Upper lobe of right lung (tissue), 1 donor: ENCODE measurements at places on chromosomes 5 and 9. TPM values are rescaled to one million over a fixed set of nuclear protein-coding genes. Genes with fewer than 3 reads are reported as not detected.

ZNF608 gene
- 32.1 TPM for total RNA-seq

HINT1 gene
- total RNA-seq: 147 TPM

PCDHA1 gene
- not detected for total RNA-seq

DNA sequence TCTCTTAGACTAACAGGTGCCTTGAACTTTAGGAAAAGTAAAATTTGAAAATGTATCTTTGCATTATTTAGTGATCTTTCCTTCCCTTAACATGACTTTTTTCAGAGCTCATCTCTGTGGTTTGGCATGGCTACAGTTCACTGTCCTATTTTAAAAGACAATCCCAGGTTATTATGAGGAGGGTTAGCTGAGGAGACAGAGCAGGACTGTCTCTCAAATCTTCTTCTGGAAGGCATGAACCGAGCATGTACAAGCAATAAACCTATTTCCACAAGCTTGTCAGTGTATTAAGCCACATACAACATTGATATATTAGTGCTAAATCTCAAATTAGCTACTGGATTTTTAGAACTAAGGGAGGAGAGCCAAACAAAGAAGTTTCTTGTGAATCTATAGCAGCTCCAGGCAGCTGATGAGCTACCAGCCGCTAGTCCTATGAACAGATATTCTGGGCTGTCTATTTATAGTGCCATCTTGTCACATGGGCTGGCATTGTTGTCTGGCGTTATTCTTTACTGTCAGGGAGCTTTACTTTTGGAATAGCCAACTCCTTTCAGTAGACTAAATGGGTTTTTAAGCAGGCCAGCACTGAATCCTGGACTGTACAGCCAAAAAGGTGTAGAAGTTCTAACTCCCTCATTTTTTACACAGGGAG is 171.2 kb upstream of the ACTBL2 start:
- H3K27me3 ChIP-seq: no peaks in the 10 kb centered on the region
- no peaks in the 10 kb centered on the region for H3K36me3 ChIP-seq
- no peak overlapping the region for H3K27ac ChIP-seq
- no peak for DNase-seq

GRCh38 chr9:76796296-76796695 is 32.1 kb downstream of the PCA3 start:
- H3K4me3 ChIP-seq: no peak overlapping the region
- no peaks in the 10 kb centered on the region for H3K36me3 ChIP-seq
- no peak overlapping the region for H3K27ac ChIP-seq
- DNase-seq: no peak

DNA sequence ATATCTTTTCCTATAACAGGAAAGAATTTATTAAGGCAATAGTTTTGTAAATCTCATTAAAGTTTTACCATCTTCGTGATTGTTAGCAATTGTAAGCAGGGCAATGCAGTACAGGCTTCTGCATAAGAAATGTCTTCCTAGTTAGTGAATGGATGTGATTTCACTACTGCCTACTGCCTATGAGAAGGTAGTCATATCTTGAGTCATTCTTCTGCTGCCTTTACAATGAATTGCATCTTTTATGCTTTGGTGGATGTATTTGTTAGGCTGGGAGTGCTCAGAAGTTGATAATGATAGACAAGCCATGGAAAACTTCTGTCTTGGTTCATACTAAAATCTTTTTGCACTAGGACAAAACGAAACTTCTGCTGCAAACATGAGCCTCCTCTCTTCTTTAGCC is 128.0 kb downstream of the ADAMTSL1 start:
- H3K36me3 ChIP-seq: no peaks in the 10 kb centered on the region
- DNase-seq: no peak

DNA sequence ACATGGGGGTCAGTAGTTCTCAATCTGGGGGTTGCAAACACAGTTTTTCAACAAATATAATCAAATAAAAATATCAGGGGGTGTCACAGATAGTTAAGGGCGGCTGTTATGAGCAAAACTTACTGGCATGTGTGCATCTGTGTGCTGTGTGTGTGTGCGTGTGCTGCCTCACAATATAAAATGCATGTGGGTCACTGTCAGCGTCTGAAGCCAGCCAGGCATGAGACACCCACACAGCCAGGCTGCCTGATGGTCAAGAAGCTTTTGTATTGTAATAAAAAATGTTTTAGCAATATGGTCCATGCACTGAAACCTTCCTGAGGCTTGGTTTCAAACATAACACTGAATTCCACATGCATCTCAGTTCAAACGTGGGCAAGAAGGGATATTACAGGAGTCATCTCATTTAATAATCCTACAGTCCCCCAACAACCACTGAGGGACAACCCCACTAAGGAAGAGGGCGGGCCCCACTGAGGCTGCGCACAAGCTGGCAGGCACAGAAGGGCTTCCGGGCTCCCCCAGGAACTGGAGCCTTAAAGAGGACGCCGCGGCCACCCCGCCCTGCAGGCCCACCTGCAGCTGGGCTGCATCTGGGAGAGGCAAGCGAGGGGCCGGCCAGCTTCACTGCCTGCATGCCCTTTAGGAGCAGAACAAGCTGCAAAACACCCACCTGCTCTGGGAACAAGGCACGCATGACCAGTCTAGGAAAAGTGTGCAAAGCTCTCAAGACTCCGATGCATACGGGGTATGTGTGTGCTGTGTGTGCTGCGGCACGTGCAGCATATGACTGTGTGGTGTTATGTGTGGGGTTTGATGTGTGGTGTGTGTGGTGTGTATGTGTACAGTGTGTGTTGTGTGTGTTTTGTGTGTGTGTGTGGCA is 14.1 kb downstream of the SEMA4D start:
- peak overlapping the region; percentile 27 for H3K4me3 ChIP-seq
- H3K4me1 ChIP-seq: no peaks in the 10 kb centered on the region
- no peak for DNase-seq
- H3K27me3 ChIP-seq: no peaks in the 10 kb centered on the region

PTGES gene
- total RNA-seq: 2.1 TPM

GRCh38 chr5:42691413-42691937 is 65.1 kb upstream of the CCDC152 start:
- H3K4me3 ChIP-seq: no peak overlapping the region
- H3K27ac ChIP-seq: no peak overlapping the region
- no peak for DNase-seq
- no peaks in the 10 kb centered on the region for H3K27me3 ChIP-seq
- H3K4me1 ChIP-seq: no peaks in the 10 kb centered on the region

GRCh38 chr5:10355071-10355889 is 1.8 kb downstream of the MARCHF6 start:
- DNase-seq: no peak
- H3K4me1 ChIP-seq: peaks cover 35% of the 10 kb centered on the region
- H3K36me3 ChIP-seq: no peaks in the 10 kb centered on the region
- peak overlapping the region; percentile 98 for H3K27ac ChIP-seq
- H3K27me3 ChIP-seq: no peaks in the 10 kb centered on the region

HAVCR1 gene
- total RNA-seq: not detected

DNA sequence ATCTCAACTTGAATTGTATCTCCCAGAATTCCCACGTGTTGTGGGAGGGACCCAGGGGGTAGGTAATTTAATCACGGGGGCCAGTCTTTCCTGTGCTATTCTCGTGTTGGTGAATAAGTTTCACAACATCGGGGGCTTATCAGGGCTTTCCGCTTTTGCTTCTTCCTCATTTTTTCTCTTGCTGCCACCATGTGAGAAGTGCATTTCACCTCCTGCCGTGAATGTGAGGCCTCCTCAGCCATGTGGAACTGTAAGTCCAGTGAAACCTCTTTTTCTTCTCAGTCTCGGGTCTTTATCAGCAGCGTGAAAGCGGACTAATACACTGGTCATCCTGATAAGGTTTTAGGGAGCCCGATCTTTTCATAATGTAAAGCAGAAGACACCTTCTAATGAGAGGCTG is 687.0 kb upstream of the FTMT start:
- no peaks in the 10 kb centered on the region for H3K4me1 ChIP-seq
- no peaks in the 10 kb centered on the region for H3K27me3 ChIP-seq
- no peak for DNase-seq
- no peak overlapping the region for H3K4me3 ChIP-seq

UAP1L1 gene
- 30.7 TPM for total RNA-seq

GRCh38 chr9:93826209-93826608 is 128.9 kb downstream of the BARX1 start:
- H3K27ac ChIP-seq: no peak overlapping the region
- DNase-seq: peak; percentile 66
- H3K4me3 ChIP-seq: no peak overlapping the region
- no peaks in the 10 kb centered on the region for H3K36me3 ChIP-seq
- H3K4me1 ChIP-seq: no peaks in the 10 kb centered on the region
- H3K27me3 ChIP-seq: peaks cover 24% of the 10 kb centered on the region

DNA sequence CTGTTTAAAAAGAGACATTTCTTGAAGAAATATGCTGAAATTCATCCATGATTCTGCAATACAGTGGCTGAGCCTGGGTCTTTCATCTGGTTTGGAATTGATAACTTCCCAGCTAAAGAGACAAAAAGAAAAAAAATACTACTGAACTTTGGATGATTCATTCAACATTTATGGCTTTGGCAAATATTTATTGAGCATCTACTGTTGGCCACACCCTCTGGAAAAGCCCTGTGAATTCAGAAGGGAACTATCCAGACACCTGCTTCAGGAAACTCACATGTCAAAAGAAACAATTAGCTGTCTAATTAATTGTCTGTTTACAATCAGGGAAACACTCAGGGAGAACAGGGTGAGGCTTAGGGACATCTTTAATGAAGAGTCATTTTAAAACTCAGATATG is 17.8 kb upstream of the ZNF622 start:
- H3K36me3 ChIP-seq: no peaks in the 10 kb centered on the region
- H3K4me1 ChIP-seq: no peaks in the 10 kb centered on the region
- H3K4me3 ChIP-seq: no peak overlapping the region
- DNase-seq: no peak
- no peaks in the 10 kb centered on the region for H3K27me3 ChIP-seq

DNA sequence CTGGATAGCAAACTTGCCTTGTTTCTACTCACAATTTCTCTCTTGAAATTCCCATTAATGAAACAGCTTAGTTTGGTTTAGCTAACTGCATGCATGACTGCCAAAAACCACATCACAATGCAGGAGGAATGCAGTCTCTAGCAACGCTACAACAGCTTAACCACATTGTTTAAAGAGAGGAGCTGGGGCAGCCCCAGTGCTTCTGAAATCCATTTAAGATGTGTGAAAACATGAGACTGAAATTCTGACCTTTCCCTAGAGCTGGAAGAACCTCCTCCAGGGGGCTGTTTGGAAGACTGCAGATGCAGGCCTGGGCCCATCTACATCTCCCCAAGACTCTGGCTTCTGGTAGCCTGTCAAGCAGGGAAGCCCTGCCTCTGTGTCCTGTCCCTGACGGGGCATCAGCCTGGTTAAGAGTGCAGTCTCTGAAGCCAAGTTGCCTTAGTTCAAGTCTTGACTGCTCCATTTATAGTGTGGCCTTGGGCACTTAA is 157.1 kb downstream of the ZNF462 start:
- no peaks in the 10 kb centered on the region for H3K27me3 ChIP-seq
- DNase-seq: no peak
- no peak overlapping the region for H3K27ac ChIP-seq

DNA sequence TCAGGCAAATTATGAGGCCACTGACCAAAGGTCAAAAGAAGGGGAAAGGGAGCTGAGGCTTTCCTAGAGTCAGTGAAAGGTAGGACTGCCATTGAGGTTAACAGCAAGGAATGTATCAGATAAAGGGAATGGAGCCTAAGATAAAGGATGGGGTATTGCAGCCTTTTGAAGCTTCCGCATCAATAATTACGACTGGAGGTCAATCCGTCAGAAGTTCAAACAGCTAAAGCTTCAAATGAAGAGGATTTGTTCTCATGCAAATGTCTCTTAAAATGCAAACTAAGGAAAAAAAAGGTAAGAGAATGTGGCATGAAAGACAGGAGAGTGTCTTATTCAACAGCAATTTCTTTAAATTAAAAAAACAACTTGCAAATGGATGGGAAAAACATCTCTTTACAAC is 341.1 kb upstream of the RGMB start:
- H3K27me3 ChIP-seq: no peaks in the 10 kb centered on the region
- peaks cover 14% of the 10 kb centered on the region for H3K4me1 ChIP-seq
- no peak overlapping the region for H3K27ac ChIP-seq
- no peak for DNase-seq
- no peaks in the 10 kb centered on the region for H3K36me3 ChIP-seq

CD180 gene
- 3.0 TPM for total RNA-seq

GRCh38 chr9:128072144-128073021 is 4.4 kb downstream of the SLC25A25 start:
- H3K4me1 ChIP-seq: peaks cover 44% of the 10 kb centered on the region
- no peaks in the 10 kb centered on the region for H3K36me3 ChIP-seq
- no peaks in the 10 kb centered on the region for H3K27me3 ChIP-seq

DNA sequence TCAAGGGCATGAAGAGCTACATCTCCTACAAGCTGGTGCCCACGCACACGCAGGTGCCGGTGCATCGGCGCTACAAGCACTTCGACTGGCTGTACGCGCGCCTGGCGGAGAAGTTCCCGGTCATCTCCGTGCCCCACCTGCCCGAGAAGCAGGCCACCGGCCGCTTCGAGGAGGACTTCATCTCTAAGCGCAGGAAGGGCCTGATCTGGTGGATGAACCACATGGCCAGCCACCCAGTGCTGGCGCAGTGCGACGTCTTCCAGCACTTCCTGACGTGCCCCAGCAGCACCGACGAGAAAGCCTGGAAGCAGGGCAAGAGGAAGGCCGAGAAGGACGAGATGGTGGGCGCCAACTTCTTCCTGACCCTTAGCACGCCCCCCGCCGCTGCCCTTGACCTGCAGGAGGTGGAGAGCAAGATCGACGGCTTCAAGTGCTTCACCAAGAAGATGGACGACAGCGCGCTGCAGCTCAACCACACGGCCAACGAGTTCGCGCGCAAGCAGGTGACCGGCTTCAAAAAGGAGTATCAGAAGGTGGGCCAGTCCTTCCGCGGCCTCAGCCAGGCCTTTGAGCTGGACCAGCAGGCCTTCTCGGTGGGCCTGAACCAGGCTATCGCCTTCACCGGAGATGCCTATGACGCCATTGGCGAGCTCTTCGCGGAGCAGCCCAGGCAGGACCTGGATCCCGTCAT is 1.4 kb downstream of the SNX18 start:
- H3K27ac ChIP-seq: peak overlapping the region; percentile 93
- no peaks in the 10 kb centered on the region for H3K36me3 ChIP-seq
- peaks cover 34% of the 10 kb centered on the region for H3K4me1 ChIP-seq
- H3K4me3 ChIP-seq: peak overlapping the region; percentile 96

OSTF1 gene
- total RNA-seq: 77.8 TPM

FSTL4 gene
- total RNA-seq: 0.67 TPM

SNX24 gene
- 30.2 TPM for total RNA-seq

PCDHGA8 gene
- total RNA-seq: 1.2 TPM

DMRTA1 gene
- 1.8 TPM for total RNA-seq

DNA sequence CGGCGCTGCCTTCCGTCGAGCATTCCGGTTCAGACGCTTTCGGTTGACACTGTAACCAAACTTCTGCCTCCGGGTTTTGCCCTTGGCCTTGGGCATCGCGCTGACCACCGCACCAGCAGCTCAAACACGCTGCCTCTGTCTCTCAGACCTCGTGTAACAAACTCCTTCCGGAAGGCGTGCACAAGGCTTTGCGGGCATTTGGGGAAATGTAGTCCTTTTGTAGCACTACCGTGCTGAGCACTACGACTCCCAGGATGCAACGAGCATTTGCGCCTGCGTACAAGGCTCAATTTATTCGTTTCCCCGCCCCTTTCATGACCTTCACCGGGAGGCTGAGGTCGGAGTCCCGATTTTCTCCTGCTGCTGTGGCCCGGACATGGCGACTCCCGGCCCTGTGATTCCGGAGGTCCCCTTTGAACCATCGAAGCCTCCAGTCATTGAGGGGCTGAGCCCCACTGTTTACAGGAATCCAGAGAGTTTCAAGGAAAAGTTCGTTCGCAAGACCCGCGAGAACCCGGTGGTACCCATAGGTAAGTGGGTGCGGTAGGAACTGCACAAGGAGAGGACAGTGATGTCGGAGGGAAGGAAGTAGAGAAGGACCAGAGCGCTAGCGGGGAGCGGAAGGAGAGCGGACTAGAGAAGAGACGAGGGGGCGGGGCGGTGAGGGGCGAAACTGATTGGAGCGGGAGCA is at the start of the genes HIGD2A and NOP16:
Gene HIGD2A, plus strand, starts transcription at position 308 of the 691 bp plus-strand sequence. Its CDS starts 69 bp downstream, at position 377.
Gene NOP16, minus strand, starts transcription at position 155 of the 691 bp plus-strand sequence. Its CDS starts 59 bp downstream, at position 96.
- no peaks in the 10 kb centered on the region for H3K27me3 ChIP-seq
- H3K36me3 ChIP-seq: peaks cover 36% of the 10 kb centered on the region
- peak within 1 kb of the TSS; percentile 96 for H3K27ac ChIP-seq
- peak within 1 kb of the TSS; percentile 87 for H3K4me3 ChIP-seq
